Large intestine (tissue), 12 donors: ENCODE measurements at places on chromosomes 2 and 18.

GRCh38 chr2:99422599-99422998 is 67.2 kb downstream of the REV1 start:
- DNase-seq, result no peak

GRCh38 chr2:96869281-96869821 is 529 bp downstream of the SEMA4C start:
- peak; percentile 70 for DNase-seq

GRCh38 chr2:212619954-212620353 is 81.4 kb upstream of the ERBB4 start:
- DNase-seq, result no peak

GRCh38 chr2:26780203-26780760 is 5.6 kb upstream of the CENPA start:
- no peak for DNase-seq

GRCh38 chr2:188976545-188977268 is 2.5 kb downstream of the COL3A1 start:
- DNase-seq, result no peak

- DNase-seq, result no peak
Observed at GRCh38 chr18:6427286-6427685, 12.6 kb upstream of the L3MBTL4 start.

- DNase-seq, result no peak
Observed at GRCh38 chr2:62974999-62975398, 75.6 kb upstream of the OTX1 start.

DNA sequence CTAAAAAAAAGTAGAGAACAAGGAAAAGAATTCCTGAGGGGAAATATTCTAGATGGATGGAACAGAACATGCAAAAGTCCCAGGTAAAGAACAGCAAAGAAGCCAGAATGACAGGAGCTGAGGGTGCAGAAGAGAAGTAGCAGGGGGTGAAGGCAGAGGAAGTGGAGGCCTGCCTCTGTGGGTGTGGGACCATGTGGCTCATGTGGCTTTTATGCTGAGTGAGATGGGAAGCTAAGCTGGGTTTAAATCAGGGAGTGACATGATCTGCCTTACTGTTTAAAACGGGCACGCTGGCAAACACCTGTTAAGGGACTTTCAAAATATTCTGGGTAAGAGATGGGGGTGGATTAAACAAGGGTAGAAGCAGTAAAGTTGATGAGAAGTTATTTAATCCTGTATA is 40.0 kb downstream of the GKN2 start:
- no peak for DNase-seq

- no peak for DNase-seq
Observed at GRCh38 chr2:134491022-134491421, 227.8 kb downstream of the TMEM163 start.

- DNase-seq, result no peak
Observed at GRCh38 chr18:45107425-45107824, 426.7 kb downstream of the SETBP1 start.

DNA sequence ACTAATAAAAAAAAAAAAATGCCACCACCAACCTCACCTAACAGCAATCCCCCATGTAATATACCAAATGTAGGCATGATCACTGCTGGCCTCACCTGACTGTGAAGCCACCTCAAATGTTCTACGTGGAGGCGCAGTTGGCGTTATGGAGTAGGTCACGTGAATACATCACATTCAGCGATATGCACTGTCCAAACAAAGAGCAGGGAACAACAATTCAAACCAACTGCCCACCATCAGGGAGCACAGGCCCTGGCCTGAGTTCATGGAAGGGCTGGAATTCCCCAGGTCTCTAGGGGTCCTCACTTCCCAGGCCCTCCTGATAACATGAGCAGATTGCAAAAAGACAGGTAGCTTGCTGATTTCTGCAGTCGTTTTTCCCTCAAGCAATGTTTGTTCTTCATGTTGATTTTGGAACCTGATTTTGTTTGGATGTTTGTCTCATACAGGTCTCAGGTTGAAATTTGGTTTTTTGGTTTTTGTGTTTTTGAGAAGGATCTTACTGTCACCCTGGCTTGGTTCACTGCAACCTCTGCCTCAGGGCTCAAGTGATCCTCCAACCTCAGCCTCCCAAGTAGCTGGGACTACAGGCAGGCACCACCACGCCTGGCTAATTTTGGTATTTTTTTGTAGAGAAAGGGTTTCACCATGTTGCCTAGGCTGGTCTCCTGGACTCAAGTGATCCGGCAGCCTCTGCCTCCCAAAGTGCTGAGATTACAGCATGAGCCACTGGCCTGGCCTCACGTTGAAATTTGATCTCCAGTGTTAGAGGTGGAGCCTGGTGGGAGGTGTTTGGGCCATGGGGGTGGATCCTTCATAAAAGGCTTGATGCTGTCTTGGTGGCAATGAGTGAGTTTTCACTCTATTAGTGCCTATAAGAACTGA is 15.5 kb downstream of the TBC1D8 start:
- no peak for DNase-seq

GRCh38 chr18:45650321-45650720 is 35.0 kb downstream of the SLC14A2 start:
- DNase-seq, result no peak

- no peak for DNase-seq
Observed at GRCh38 chr2:45466053-45466452, 145.0 kb downstream of the SRBD1 start.

DNA sequence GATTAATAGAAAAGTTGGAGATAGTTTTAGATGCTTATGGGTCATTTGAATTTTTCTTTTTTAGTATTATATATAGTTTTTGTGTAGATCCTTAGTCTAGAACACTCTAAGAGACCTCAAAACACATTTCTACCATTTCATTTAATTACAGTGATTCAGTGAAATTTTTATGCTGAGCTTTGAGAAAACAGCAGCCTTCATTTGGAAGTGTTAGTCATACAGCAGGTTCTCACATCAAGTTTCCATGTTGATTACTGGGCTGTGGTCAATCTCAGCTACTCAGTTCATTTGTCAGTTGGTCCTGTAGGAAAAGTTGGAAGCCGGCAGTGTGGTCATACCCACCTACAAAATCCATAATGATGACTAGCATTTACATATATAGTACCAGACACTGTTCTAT is 37.9 kb downstream of the MAP3K19 start:
- DNase-seq, result no peak

- no peak for DNase-seq
Observed at GRCh38 chr2:57888463-57888862, 158.1 kb upstream of the VRK2 start.
